ENCODE measurements at places on chromosomes 6 and 20.

GRCh38 chr20:44309763-44310663 is 989 bp downstream of the FITM2 start:
- no peak overlapping the region for H3K27ac ChIP-seq
- DNase-seq: no peak
- H3K4me1 ChIP-seq: peaks cover 10% of the 10 kb centered on the region
- H3K4me3 ChIP-seq: peak overlapping the region; percentile 81
- H3K27me3 ChIP-seq: peaks cover 32% of the 10 kb centered on the region

DNA sequence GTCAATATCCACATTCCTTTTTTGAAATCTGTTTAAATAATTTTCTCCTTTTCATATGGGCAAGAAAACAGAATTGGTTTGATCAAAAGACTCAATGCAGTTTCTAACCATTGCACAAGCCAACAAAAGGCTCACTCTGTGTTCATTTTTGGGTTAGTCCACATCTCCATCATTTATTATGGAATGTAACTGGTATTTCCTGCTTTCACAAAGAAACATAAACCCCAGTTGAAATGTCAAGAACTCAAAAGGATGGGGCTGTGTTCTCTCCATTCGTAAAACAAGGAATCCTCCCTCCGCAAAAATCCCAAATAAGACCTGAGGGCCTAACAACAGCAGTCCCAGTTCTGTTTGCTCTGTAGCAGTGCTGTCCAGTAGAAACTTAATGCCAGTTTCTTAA is 420.9 kb downstream of the GJA1 start:
- H3K27ac ChIP-seq: no peak overlapping the region
- H3K27me3 ChIP-seq: no peaks in the 10 kb centered on the region
- H3K4me3 ChIP-seq: no peak overlapping the region

- DNase-seq: no peak
These were observed 60.6 kb downstream of the STK35 start for GRCh38 chr20:2162125-2162822.

DNA sequence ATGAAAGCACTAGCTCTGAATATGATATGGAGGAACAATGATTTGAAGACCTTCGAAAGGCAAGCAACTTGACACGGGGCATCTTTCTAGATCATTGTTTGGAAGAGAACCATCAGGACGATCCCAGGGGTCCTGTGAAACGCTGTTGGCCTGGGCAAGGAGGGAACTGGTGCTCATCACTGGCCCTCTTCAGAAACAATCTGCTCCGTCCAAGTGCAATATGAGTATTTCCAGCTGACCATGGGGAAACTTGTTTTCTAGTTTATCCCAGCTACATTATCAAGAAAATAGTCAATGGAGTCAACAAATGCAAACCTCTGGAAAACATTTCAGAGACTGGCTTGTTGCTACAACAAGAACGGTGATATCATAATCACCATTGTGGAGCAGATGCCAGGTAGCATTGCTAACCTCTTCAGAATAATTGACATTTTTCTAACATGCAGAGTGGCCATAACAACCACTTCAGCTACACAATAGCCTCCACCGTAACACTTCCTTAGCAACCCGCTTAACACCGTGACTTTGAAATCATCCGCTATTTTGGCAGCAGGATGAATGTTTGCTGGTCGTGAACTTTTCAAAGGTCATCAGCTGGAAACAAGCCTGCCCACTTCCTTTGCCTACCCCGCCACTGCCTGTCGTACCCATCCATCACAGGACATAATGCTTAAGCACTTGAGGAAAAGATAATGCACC is 112.0 kb upstream of the PDE10A start:
- no peaks in the 10 kb centered on the region for H3K36me3 ChIP-seq
- no peak overlapping the region for H3K4me3 ChIP-seq
- DNase-seq: no peak
- no peak overlapping the region for H3K27ac ChIP-seq

- no peak overlapping the region for H3K27ac ChIP-seq
- no peaks in the 10 kb centered on the region for H3K36me3 ChIP-seq
- H3K27me3 ChIP-seq: no peaks in the 10 kb centered on the region
These were observed 578.2 kb downstream of the QKI start for GRCh38 chr6:163992701-163993100.
